ENCODE measurements at places on chromosomes 1 and 21.

- no peak for DNase-seq
Observed at GRCh38 chr1:83776913-83777757, 221.8 kb downstream of the TTLL7 start.

GRCh38 chr1:175072099-175072951 lies 4.7 kb downstream of the TNN start:
- peak; percentile 38 for DNase-seq

DNA sequence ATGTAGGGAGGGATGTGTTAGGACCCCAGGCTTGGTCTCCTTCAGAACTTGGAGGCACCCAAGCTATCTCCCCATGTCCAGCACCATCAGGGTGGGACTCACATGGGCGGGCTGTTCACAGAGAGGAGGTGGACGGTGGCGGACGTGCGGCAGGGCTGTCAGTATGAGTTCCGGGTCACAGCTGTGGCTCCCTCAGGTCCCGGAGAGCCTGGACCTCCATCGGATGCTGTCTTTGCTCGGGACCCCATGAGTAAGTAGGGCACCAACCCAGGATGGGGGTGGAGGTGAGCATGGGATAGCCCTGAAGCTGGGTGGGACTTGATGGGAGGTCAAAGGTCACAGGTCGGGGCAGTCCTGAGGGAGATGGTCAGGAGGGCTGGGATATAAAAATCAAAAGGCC lies 27.8 kb downstream of the IGFN1 start:
- DNase-seq: no peak

GRCh38 chr1:222918801-222919477 lies 104.1 kb downstream of the DISP1 start:
- no peak for DNase-seq

GRCh38 chr1:39990428-39990827 lies 35.5 kb downstream of the MFSD2A start:
- DNase-seq: no peak

DNA sequence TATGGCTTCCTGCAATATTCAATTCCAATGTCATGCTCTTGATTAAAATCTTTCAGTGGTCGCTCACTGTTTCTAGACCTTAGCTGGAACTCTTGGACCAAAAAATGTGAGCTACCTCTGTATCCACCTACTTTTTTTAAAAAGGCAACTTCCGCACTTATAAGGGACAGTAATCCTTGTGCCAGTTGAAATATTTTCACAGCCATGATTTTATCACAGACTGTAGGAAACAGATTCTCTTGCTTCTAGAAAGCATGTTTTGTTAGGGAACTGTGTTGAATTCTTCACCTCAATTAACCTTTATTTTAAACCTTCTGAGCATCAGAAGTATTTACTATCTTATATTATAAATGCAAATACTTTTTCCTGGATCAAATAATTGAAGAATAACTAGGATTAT lies 296.0 kb upstream of the ST6GALNAC5 start:
- no peak for DNase-seq

DNA sequence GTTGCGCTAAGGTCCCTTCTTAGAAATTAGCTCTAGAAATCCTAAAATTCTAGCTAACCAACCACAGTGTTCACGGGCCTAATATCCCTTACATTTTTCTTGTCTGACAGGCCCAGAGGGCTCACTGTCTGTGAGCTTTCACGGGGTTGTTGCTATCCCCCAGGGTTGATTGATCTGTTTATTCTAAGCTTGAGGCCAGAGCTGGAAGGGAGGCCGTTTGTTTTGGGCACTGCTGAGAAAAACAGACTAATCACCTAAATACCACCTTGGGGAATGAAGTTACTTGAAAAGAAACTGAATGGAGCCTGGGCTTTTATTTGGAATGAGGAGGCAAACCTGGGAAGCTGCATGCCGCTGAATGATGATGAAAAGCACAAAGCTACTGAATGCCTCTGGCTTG lies 162.4 kb downstream of the KIF26B start:
- no peak for DNase-seq

GRCh38 chr1:5646486-5647149 lies 345.6 kb downstream of the NPHP4 start:
- no peak for DNase-seq
